ENCODE measurements at places on chromosomes 7 and 10.

- no peak for DNase-seq
Observed at GRCh38 chr7:104960741-104961448, 53.1 kb upstream of the KMT2E start.

DNA sequence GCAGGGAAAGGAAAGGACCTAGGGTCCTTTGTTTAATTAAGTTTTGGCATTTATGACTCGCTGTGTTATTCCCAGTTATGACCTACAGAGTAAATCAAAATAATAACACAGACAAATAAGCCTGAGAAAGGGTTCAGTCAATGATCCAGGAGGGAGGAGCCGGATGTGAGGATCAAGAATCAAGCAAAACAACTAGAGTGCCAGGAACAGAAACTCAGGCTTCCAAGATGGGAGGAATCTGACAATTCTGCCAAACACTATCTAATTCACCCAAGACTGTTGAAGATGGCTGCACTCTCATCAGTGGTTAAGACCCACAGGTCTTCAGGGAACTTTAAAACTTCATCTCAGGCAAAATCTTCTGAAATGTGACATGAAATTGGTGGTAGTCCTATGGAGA is 50.3 kb upstream of the PIP4K2A start:
- DNase-seq: no peak

GRCh38 chr10:124522131-124522932 is 60.7 kb downstream of the LHPP start:
- DNase-seq: no peak

- no peak for DNase-seq
Observed at GRCh38 chr7:46454816-46455215, 533.7 kb upstream of the IGFBP3 start.

DNA sequence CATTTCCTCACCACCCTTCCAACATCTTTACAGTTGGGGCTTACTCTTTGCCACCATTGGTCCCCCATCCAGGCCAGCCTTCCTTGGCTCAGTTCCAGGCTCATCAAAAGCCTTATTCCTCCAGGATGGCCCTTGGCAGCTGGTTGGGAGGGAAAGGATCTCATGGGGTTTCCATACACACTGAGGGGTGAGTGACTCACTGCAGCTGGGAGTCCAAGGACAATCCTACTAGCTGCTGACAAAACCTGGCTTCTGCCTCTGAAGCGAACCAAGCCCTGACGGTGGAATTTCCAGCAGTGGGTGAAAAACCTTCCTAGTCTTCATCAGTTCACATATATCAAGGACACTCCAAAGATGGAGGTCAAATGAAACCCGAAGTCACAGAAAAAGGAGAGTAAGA is 22.9 kb downstream of the CRHR2 start:
- no peak for DNase-seq

DNA sequence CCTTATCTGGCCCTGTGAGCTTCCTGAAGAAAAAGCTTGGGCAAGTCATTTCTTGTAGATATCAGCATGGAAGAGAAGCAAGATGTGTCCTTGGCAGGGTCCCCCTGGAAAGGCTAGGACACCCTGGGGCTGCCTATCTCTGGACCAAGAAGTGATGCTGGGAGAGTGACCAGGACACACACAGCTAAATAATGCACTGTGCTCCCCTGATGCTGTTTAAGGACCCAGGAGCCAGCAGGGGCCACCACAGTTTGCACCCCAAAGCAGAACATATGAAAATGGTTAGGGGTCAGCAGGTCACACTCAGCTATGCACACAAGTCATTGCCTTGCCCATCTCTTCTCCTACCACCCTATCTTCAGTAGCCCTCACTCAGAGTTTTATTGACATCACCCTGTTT is 47.9 kb upstream of the GPR26 start:
- DNase-seq: no peak

All from neural progenitor cell (in vitro differentiated cells).